ENCODE measurements at places on chromosomes 16 and 17. TPM values are rescaled to one million over a fixed set of nuclear protein-coding genes. Genes with fewer than 3 reads are reported as not detected.

The NBR1 gene
- total RNA-seq, result 114 TPM

The NPIPA3 gene
- not detected for total RNA-seq

The GPRC5C gene
- 7.9 TPM for total RNA-seq

The SMIM36 gene
- not detected for total RNA-seq

The CPHXL2 gene
- not detected for total RNA-seq

The ITGA2B gene
- total RNA-seq, result 0.56 TPM

The AIPL1 gene
- total RNA-seq, result 0.19 TPM

The METTL26 gene
- total RNA-seq, result 77.8 TPM

The GNG13 gene
- not detected for total RNA-seq

The SDK2 gene
- 0.28 TPM for total RNA-seq

The FOXL1 gene
- total RNA-seq, result 30.2 TPM

The WFIKKN1 gene
- total RNA-seq, result under 0.01 TPM

The DOC2B gene
- 0.19 TPM for total RNA-seq

The DNAI2 gene
- total RNA-seq, result not detected

The WRAP53 gene
- 3.1 TPM for total RNA-seq

The PIMREG gene
- total RNA-seq, result 34.7 TPM

The SLC47A2 gene
- not detected for total RNA-seq

The KRTAP4-9 gene
- not detected for total RNA-seq

The SLC22A31 gene
- 0.85 TPM for total RNA-seq

The TMEM106A gene
- 2.5 TPM for total RNA-seq

The KRT9 gene
- total RNA-seq, result not detected

The SLFN14 gene
- total RNA-seq, result not detected
